ENCODE measurements at places on chromosomes 6 and 20. TPM values are rescaled to one million over a fixed set of nuclear protein-coding genes. Genes with fewer than 3 reads are reported as not detected.

DNA sequence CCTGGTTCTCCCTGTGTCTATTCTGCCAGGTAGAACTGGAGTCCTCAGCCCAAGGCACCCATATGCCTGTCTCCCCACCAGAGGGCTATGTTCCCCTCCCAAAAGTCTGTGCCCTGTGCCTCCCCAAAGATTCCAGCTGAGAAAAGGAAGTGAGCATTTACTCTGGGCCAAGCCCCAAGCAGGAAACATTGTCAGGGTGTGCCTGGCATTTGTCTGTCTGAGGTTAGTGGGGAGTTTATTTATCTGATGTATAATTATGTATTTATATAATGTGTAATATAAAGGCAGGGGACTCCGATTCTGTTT, 5.6 kb downstream of the GDF5 start:
- DNase-seq, result no peak

DNA sequence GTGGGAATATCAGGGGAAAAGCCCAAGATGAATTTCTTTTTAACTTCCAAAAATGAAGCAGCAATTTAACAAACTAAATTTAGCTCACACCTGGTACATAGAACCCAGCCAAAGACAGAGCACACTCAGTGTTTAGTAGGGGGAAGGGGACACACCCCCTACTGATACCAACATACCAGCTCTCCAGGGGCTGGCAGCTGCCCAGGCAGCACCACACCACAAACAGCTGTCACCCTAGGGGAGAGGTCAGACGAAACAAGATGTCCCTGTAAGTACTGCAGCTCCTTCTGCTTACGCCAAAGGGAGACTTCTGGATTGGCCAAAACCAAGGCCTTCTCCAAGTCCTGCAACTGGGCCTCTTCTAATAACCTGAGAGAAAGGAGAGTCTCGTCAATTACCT, 26.0 kb downstream of the MDN1 start:
- no peak for DNase-seq

NKX2-4 gene
- not detected for total RNA-seq

UNC93A gene
- not detected for total RNA-seq

- no peak for DNase-seq
Measured at GRCh38 chr6:85452441-85452881, 2.6 kb downstream of the NT5E start.

ULBP1 gene
- total RNA-seq, result 0.25 TPM

DNA sequence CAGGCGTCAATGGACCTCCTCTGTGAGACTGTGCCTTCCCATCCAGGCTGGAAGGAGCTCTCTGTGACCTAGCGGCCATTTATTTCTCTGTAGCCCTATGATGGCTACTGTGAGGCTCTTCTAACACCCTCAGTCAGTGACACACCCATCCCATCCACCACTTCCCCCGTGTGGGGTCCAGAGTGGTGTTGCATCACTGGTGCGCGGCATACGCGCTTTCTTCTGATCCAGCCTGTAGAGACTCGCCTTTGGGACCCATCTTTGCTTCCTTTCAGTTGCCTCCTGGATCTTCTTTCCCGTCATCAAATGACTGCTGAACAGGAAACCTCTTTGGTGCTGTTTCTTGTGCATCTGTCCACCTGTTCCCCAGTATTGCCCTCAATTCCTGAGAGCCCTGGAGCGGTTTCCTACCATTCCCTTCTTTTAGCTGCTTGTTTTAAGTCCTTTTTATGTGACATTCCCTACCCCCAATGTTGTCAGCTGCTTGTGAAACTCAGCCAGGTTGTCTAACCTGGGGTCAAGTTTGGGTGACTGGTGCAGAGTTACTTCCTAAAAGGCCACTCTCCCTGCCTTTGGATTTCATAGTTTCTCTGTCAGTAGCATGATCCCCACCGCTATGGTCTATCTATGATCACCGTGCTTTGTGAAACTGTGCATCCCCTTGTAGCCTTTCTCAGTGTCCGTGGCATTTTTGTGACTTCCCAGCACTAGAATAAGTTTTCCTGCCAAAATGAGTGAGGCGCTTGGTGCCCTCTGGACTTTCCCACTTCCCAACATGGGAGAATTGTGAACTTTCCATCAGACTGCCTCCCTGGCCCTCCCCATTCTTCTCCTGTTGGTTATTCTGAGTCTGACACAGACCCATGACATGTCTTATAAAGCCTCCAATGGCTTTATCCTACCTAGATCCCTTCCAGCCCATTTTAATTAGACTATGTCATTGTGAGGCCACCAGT, 5.7 kb downstream of the PRR3 start:
- no peak for DNase-seq

GRCh38 chr6:46356543-46356942, 134.7 kb downstream of the RCAN2 start:
- DNase-seq, result no peak

ZSCAN23 gene
- 2.7 TPM for total RNA-seq

GRCh38 chr6:103723438-103724322, 1136.0 kb downstream of the HACE1 start:
- DNase-seq, result no peak

DNA sequence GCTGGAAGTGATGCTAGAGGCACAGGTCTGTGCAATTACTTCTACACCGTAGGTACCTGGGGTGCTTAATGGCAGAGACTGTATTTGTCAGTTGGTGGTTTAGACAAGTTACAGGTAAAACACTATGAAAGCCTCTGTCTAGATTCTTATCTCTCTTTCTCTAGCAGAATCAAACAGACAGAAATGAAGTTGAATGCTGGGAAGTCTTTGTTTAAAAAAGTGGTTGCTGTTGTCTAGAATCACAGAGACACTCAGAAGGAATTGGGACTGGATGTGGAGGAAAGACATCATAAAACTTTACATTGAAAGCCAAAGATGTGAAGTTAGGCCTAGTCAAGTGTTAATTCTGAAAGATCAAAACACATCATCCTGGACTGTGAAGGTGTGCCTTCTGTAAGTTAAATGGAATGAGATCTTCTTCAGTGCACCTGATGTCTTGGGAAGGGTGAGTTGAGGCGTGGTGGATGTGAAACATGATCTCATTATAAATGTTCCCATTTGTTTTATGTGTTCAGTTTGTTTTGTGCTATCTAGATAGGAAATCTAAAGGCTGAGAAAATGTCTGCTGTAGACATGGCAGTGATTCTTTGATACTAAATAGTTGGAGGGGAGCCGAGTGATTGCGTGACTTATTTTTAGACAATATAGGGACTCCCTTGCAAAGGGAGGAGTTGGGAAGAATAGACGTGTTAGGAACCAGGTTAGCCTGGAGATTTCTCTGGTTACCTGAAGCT, 290.2 kb downstream of the SOX4 start:
- DNase-seq, result no peak

GRCh38 chr6:87590990-87591389, 1.1 kb downstream of the ORC3 start:
- DNase-seq, result no peak

DNA sequence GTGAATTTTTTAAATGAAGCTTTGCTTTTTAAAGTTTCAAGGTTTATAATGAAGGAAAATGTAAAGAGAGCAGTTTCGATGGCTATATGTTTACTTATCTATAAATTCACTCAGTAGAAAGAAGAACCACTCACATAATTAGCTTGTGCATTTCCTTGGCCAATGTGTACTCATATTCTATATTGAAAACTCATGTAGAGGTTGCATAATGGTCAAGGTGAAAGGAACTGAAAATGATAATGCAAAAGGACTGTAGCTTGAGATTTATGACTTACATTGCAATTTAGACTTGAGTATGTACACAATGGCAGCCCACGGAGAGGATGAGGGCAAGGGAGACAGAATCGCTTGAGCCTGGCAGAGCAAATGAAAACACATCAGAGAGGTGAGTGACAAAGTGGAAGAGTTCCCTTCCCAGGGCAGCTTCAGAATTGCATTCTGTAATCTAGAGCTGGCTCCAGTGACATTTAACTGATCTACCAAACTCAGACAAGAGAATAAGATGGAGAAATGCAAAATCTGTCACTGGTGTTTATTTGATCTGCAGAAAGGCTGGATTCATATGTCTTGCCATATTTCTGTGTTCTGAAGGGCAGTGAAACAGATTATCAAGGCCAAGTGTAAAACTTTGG, 191.8 kb downstream of the TMEM200A start:
- DNase-seq, result no peak

- DNase-seq, result no peak
Measured at GRCh38 chr6:170489836-170490235, 63.3 kb downstream of the PSMB1 start.

- no peak for DNase-seq
Measured at GRCh38 chr6:159880412-159880975, 10.3 kb upstream of the MAS1 start.

C6orf141 gene
- 4.4 TPM for total RNA-seq

DNA sequence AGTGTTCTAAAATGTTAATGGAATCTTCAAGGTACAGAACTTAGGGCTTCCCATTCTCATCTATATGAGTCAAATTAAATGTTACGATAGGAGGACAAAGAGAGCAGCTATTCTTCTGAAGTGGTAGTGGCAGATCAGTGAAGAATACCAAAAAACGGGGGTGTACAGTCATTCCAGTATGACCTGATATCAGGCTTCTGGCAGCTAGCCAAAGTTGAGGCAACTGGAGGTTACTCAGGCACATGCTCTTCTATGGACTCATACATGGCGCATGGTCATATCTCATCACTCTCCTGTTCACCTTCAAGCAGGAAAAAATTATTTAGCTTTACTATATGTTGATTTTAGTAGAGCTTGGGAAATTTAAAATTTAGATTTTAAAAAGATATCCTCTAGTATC, 1608.8 kb downstream of the GRIK2 start:
- no peak for DNase-seq

- no peak for DNase-seq
Measured at GRCh38 chr20:12040261-12040660, 122.6 kb downstream of the BTBD3 start.

DNA sequence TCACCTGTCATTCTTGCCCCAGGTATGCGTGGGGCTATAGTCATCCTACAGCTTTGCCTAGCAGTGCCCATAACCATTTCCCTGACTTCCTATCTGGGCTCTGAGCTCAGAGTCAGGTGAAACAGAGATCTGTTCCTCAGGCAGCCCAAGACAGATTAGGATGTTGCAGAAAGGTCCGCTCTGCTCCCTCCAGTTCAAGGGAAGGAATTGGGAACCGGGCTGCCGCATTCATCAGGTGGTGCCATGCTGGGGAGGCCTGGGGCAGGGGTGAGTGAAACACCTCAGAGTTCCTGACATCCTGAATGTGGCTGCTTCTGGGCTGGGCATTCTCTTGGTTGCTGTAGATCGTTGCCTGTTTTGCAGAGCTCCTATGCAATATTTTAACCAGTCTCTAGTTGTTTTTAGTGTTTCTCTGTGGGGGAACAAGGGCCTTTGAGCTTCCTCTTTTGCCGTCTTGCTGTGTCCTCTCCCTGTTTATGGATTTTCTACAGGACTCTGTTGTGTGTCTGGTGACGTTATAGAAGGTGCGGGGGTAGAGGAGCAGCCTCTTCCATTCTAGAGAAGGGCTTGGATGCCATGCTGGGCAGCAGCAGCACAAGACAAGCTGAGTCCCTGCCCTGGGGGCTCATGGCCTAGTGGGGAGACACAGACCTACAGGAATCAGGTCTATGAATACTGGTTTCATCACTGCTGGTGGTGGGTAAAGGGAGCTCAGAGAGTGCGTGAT, 9.2 kb downstream of the ENTPD6 start:
- no peak for DNase-seq

SPATA25 gene
- 1.8 TPM for total RNA-seq

DNA sequence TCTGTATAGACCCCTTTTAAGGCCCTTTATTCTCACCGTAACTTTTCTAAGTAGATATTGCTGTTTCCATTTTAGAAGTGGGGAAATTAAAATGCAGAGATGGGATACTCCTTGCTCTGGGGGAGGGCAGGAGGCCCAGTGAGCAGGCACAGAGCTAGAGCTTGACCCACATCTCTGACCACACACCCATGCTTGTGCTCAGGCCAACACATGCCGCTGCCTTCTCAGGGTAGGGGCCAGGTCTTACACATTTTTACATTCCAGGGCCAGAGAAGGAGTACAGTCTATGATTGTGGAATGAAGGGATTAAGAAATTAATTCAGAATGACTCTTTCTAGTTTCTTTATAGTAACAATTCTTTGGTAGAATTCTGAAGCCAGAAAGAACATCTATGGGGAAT, 104.8 kb downstream of the SOBP start:
- no peak for DNase-seq

DNA sequence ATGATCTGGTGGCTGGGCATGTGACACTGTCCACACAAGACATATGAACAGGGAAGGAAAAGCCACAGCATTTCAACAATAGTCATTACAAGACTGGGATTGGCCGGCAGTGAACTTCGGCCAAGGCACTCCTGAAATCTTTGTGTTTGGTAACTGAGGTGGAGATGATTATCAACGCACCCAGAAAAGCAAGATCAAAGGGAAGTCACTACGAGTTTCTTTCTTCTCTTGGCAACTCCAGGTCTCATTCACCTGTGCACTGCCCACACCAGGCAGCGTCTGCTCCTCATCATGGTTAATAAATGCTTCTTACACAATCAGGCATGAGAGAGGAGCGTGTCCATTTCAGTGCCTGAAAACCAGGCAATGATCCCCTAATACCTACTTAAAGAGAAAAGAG, 20.5 kb upstream of the FOXC1 start:
- no peak for DNase-seq

GRCh38 chr20:32350421-32350820, 7.7 kb upstream of the ASXL1 start:
- DNase-seq, result no peak

- DNase-seq, result no peak
Measured at GRCh38 chr6:19934996-19935591, 97.9 kb downstream of the ID4 start.

DNA sequence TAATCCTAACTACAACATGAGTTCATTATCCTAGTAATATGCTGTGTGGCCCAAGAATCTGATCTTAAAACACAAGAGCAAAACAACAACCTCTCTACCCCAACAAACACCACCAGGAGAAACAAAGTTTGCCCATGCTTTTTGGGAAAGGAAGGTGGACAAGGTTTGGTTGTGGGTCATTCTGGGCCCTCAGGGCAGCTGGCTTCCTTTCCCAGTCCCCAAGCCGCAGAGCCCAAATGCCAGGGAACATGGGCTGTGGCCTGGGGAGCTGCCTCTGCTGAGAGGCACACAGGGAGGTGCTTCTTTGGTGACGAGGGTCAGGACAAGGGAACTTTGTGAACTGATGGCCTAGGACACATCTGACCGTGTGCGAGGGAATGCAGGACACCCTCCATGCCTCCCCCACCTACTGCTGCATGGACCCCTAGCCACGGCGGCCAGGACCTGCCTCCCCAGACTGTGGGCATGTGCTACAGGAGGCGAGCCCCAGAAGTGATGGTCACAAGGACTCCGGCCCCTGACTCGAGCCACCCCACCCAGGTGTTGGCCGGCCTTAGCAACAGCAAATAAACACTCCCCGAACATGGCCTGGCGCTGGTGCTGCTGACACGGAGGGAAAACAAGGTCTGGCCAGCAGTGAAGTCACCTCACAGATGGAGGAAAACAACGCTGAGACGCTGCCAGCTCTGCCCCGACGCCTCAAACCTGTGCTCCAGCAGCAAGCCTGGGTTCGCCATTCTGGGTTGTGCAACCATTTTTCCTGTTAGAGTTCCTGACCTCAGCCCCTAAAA, 55.6 kb downstream of the RRBP1 start:
- DNase-seq, result no peak

DNAH8 gene
- not detected for total RNA-seq

PDE10A gene
- total RNA-seq, result 75.3 TPM

TMX4 gene
- 48.8 TPM for total RNA-seq

NKX2-2 gene
- total RNA-seq, result not detected

All from omental fat pad (tissue), 4 donors.